ENCODE measurements at places on chromosomes 5 and 9. TPM values are rescaled to one million over a fixed set of nuclear protein-coding genes. Genes with fewer than 3 reads are reported as not detected.

The PCA3 gene
- not detected for total RNA-seq

The SERF1A gene
- 7.3 TPM for total RNA-seq

The PCDHB6 gene
- total RNA-seq, result 0.33 TPM

DNA sequence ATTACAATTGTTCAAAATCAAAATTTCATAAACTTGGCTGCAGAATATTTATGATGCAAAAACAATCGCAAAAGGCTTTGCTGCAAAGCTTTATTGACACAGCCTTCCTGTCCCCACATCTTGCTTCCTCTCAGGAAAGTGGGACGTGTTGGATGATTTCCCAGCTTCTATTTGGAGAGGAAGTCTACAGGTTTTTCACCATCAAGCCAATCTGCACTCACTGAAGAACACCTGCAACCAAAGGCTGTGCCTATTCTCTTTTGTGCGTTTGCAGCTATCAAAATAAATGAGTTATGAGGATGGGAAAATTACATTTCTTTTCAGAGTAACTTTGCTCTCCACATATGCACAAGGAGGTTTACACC lies 214.4 kb downstream of the PLK2 start:
- no peak overlapping the region for H3K27ac ChIP-seq
- no peaks in the 10 kb centered on the region for H3K4me1 ChIP-seq
- no peak overlapping the region for H3K4me3 ChIP-seq
- H3K27me3 ChIP-seq, result no peaks in the 10 kb centered on the region
- no peaks in the 10 kb centered on the region for H3K36me3 ChIP-seq

DNA sequence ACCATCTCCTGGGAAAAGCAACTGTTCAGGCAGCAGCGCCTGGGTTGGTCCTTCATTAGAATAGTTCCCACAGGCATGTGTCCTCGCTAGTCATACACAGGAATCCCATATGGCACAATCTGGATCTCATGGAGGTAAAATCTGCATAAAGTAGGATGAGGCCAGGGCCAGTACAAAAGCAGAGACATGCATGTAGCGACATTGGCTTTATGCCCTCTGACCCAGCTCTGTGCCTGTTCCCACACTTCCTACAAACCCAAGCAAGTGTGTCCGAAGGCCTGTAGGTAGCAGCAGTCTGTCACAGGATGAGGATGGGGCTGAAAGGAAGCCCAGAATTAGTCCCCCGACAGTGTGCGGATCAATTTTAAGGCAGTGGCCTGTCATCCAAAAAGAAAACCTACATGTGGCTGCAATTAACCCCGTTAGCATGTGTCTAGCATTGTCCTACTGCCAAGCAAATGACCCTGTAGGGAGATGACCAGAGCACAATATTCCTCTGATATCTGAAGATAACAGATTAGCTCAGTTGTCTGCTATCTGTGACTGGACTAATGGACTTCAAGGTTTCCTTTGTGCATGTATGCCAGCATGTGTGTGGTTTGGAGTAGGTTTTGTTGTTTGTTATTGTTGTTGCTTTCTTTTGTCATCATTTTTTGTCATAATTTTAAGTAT lies 178.8 kb downstream of the TMEM161B start:
- no peaks in the 10 kb centered on the region for H3K36me3 ChIP-seq
- no peak for DNase-seq

GRCh38 chr9:37700131-37700530 lies 49.4 kb downstream of the FRMPD1 start:
- DNase-seq, result no peak
- no peaks in the 10 kb centered on the region for H3K27me3 ChIP-seq
- no peaks in the 10 kb centered on the region for H3K36me3 ChIP-seq
- H3K4me1 ChIP-seq, result no peaks in the 10 kb centered on the region
- H3K4me3 ChIP-seq, result no peak overlapping the region
- H3K27ac ChIP-seq, result no peak overlapping the region

DNA sequence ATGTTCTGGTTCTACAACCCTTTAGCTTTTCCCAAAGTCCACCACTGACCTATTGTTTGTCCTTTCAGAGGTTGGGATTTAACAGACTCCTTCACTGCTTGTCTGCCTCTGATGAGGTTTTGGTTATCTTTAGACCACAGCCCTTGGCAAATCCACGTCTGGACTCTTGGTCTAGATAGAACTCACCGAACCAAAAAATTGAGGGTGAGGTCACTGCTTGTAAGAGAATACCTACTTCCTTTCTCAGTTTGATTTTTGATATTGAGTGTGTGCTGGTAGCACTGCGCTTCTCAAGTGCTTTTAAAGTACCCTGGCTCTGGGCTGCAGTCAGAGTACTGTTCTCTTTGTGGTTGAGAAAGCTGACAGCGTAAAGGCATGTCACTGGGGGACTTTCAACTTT lies 61.7 kb downstream of the JMY start:
- no peaks in the 10 kb centered on the region for H3K27me3 ChIP-seq
- H3K27ac ChIP-seq, result no peak overlapping the region
- H3K36me3 ChIP-seq, result peaks cover 5% of the 10 kb centered on the region

GRCh38 chr9:122991370-122991830 lies 42.1 kb upstream of the GPR21 start:
- H3K4me1 ChIP-seq, result peaks cover 5% of the 10 kb centered on the region
- H3K27me3 ChIP-seq, result no peaks in the 10 kb centered on the region
- H3K4me3 ChIP-seq, result no peak overlapping the region
- no peaks in the 10 kb centered on the region for H3K36me3 ChIP-seq
- DNase-seq, result peak; percentile 29

DNA sequence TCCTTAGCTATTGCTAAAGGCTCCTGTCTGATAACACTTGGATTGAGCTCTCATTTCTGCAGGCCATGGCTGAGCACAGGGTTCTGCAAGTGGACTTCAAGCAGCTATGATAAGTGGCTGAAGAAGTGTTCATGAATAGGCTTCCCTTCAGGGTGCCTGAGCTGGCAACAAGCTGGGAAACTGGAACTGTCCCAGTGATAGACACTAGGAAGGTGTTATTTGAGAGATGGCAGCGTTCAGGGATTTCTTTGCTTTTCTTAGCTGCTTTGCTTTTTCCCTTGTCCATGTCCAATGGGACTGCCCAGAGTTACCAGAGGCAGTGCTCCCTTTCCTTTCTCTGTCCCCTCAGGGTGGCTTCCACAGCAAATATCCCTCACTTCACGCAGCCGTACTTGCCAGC lies 75.8 kb downstream of the INIP start:
- no peak overlapping the region for H3K27ac ChIP-seq
- no peaks in the 10 kb centered on the region for H3K4me1 ChIP-seq
- no peak for DNase-seq
- no peaks in the 10 kb centered on the region for H3K27me3 ChIP-seq

GRCh38 chr5:39980056-39980455 lies 555.3 kb upstream of the DAB2 start:
- no peak overlapping the region for H3K4me3 ChIP-seq
- no peak for DNase-seq
- H3K27me3 ChIP-seq, result no peaks in the 10 kb centered on the region

DNA sequence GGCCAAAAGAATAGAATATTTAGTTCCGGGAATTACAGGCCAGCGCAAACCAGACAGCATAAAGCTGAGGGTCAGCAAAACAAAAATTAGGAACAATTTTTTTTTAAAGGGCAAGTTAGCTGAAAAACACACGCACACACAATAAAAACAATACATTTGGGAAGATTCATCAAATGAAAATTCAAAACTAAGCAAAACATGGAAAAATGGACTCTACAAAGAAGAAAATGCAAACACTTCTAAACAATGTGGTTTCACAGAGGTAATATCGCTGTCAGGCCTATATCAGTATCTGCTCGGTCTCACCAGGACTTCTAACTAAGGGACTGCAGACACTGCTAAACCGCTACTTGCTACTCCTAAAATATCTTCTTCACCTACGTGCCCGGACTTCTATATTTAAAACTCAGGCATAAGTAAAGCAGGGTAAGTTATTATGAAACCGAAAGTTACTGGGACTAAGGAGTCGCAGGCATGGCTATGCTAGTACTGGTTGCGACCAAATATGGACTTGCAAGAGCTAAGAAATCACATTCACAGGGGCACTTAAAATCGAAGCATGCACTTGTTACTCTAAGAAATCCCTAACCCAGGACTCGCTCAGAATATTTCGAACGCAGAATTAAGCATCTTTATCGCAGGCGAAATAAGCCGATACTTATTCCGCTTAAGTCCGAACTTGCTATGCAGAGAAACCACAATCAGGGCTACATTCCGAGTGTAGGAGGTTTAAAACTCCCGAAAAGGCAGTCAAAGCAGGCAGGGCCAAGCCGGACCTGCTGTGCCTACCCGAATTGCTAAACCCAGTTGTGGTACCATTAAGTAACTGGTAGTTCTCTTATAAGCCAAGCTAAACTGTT lies 2.3 kb downstream of the ANXA2R start:
- H3K36me3 ChIP-seq, result no peaks in the 10 kb centered on the region
- H3K4me3 ChIP-seq, result no peak overlapping the region
- no peak overlapping the region for H3K27ac ChIP-seq
- peaks cover 33% of the 10 kb centered on the region for H3K27me3 ChIP-seq

- no peak overlapping the region for H3K27ac ChIP-seq
- no peak overlapping the region for H3K4me3 ChIP-seq
- H3K27me3 ChIP-seq, result no peaks in the 10 kb centered on the region
- DNase-seq, result no peak
Measured at GRCh38 chr9:5578698-5579085, 50.2 kb upstream of the RIC1 start.

DNA sequence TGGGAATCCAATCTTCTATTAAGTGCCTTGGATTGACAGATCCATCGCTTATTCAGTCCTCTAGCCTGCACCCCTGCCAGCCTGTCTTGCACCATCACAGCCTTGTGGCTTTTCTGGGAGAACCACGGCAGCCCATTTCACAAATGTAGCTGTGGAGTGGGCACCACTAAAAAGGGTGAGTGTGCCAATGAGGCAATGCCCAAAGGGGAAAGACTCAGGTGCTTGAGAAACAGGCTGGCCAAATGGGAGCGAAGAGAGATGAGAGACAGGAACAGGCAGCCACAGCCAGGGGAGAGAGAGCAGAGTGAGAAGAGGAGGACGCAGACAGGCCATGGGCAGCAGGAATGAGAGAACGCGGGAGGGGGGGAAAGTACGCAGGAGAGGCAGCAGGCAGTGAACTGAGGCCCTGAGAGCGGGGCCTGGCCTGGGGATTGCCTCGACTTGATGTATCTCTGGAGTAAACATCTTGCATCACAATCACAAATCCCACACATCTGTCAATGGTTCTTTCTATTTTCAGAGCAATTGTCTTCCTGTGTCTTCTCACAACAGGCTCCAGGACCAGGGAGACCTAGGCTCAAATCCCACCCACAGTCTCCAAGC lies 173.1 kb downstream of the SYK start:
- DNase-seq, result no peak
- H3K36me3 ChIP-seq, result no peaks in the 10 kb centered on the region
- H3K27me3 ChIP-seq, result no peaks in the 10 kb centered on the region

DNA sequence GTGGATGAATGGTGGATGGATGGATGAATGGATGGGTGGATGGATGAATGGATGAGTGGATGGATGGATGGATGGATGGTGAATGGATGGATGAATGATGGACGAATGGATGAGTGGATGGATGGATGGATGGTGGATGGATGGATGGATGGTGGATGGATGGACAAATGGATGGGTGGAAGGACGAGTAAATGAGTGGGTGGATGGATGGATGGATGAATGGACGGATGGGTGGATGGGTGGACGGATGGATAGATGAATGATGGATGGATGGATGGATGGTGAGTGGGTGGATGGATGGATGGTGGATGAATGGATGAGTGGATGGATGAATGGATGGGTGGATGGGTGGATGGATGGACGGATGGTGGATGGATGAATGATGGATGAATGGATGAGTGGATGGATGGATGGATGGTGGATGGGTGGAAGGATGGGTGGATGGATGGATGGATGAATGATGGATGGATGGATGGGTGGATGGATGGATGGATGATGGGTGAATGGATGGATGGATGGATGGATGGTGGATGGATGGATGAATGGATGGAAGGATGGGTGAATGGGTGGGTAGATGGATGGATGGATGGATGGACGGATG lies 58.6 kb downstream of the VAV2 start:
- peaks cover 53% of the 10 kb centered on the region for H3K4me1 ChIP-seq
- no peak overlapping the region for H3K27ac ChIP-seq
- no peak for DNase-seq
- H3K36me3 ChIP-seq, result peaks cover 4% of the 10 kb centered on the region
- H3K27me3 ChIP-seq, result no peaks in the 10 kb centered on the region

DNA sequence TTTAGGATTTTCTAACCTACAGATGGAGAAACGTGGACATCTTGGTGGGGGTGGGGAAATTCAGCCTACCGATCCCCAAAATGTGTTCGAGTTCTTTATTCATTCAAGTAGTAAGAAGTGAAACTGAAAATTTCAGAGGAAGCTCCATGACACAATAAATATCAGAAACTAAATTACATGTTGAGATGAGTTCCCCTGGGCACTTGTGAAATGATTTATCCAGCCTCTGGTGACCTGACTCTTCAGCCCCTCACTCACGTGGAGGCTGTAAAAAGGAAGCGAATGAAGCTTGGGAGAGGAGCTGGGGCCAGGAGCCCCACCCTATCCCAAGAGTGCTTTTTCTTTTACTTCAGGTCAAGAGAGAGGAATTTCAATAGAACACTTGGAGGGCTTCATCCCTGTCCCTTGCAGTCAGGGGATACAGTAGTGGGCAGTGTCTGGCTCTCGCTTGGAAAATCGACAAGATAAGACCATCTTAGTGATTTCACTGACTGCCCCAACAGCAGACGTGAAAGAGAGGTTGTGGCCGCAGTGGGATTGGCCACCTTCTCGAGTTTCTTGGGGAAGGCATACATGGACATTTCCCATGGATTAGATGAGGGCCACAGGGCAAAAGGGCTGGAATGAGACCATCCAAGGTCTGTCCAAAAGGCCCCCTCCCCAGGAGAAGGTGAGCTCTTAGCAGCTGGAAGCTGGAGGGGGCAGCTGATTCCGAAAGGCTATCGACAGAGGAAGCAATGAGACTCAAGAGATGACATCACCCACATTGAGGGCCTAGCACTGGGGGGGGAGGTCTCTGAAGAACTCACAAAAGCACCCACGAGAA lies 76.8 kb upstream of the SH3PXD2B start:
- no peak for DNase-seq
- H3K4me1 ChIP-seq, result peaks cover 10% of the 10 kb centered on the region
- H3K4me3 ChIP-seq, result no peak overlapping the region
- no peaks in the 10 kb centered on the region for H3K27me3 ChIP-seq
- H3K27ac ChIP-seq, result no peak overlapping the region

Measured in body of pancreas (tissue), 4 donors.